GDM1 (cell line): ENCODE measurements at places on chromosomes 4 and X.
A peak's percentile ranks its signal among the peaks of the same experiment; 100 is the strongest.

GRCh38 chrX:12771445-12772069 is 19.7 kb upstream of the PRPS2 start:
- peak; percentile 63 for DNase-seq

DNA sequence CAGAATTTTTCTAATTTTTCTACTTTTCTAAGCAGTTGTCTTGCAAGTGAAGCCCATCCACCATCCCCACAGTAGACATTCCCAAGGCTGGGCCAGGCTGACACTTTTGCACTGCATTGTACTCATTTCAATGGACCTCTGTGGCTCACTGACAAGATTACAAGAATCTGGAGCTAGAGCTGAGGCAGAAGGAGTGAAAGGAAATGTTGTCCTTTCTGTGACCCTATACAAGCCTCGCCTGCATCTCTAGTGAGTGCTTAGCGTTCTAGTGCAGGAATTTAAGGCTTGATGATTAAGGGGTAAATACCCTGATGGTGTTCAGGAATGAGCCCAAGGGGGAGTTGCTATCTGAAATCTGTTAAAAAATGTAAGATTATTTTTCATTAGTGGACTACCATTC is 6.3 kb downstream of the MAGED1 start:
- DNase-seq: no peak

DNA sequence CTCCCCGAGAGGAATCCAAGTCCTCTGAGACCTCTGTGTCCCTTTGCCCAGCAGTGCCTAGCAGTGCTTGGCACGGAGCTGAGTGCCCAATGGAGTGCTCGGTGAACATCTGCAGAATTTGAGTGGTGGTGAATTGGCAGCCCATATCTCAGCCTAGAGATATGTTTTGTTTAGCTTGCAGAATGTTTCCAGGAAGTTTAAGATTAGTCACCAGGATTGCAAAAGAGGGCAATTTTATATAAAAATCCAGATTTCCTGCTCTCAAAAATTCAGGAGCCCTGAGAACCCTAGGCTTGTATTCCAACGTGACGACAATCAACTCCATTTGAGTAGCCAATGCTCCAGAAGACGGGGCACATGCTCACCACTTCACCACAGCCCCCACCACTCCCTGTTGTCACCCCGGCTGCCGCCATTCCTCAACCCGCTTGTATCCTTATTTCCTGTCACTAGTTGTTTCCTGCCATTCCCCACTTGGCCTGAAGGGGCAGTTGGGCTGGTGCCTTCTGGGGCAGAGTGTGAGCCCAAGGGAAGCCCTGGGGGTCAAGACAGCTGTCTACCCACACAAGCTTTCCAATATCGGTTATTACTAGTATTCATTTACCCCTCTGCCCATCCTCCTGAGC is 116.9 kb downstream of the EFNB1 start:
- DNase-seq: no peak

GRCh38 chrX:71181558-71181909 is 36.9 kb downstream of the NLGN3 start:
- DNase-seq: peak; percentile 47

GRCh38 chr4:51963841-51964517 is 56.2 kb downstream of the LRRC66 start:
- DNase-seq: no peak

- no peak for DNase-seq
These were observed 57.2 kb downstream of the TRAPPC11 start for GRCh38 chr4:183716302-183716701.

GRCh38 chr4:143215873-143216272 is 31.2 kb downstream of the USP38 start:
- DNase-seq: no peak

DNA sequence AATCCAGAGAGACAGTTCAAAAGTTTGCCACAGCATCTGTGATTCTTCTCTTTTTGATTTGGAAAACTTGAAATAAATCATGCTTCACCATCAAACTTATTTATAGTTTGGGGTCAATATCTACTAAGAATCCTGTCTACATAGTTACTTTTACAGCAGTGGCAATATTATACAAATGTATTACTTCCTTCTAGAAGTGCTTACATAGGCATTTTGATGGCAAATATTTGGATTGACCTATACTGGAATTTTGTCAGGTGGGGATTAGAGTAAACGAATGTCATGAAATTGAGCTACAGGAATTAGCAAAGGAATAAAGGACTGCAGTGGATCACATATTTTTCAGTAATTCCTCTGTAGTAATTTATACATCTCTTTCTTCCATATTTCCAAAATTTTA is 1885.5 kb upstream of the ADGRL3 start:
- no peak for DNase-seq

- DNase-seq: no peak
These were observed 1074.0 kb upstream of the LCORL start for GRCh38 chr4:19095491-19096046.

DNA sequence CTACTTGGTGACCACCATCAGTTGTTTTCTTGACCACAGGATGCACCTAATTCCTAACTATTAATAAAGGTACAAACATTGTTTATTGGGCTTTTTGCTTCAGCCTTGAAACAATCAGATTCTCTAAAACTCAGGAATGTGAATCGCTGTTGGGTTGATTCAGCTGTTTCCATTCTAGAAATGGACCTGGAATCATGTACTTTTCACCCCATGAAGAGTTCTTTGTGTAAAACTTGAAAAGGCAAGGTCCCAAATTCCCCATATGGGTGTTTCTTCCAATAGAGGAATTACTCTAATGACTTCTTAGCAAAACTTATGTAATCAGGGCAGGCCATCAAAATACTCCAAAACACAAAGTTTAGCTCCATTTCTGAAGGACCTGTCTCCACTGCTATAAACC is 7.4 kb downstream of the AFAP1 start:
- no peak for DNase-seq

- DNase-seq: no peak
These were observed 776.4 kb downstream of the TECRL start for GRCh38 chr4:63632858-63633257.

DNA sequence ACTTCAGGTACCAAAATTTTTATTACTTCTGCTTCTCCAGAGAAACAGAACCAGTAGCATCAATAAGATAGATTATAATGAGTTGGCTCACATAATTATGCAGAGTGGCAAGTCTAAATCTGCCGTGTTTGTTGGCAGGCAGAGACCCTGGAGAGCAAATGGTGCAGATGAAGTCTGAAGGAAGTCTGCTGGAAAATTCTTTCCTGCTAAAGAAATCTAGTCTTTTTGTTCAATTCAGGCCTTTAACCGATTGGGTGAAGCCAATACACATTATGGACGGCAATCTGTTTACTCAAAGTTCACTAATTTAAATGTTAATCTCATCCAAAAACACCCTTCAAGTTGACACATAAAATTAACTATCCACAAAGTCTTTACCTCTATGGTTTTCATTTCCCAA is 156.0 kb downstream of the TBX22 start:
- no peak for DNase-seq

DNA sequence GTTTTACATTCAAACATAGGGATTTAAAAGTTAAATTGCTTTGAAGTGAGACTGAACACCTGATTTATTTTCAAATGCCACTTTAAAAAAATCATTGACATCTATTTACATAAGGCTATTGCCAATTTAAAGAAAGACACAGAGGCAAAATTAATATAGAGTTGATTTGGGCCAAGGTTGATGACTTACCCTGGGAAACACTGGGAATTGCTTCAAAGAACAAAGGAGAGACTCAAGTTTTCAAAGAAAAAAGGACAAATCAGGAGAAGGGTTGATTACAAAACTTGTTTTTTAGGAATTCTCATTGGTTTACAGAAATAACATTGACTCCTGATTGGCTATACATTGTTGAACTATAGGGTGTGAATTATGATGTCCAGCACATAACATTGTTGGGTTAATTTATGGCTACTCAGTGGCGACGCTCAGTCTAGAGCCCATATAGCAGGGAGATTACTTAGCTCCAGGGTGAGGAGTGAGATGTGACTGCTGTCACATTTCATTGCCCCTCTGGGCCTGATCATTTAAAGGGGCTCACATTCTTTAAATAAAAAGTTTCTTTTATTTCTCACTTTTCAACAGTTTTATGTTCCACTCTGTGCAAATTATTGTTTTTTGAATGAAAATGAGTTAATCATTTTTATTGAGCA is 184.6 kb downstream of the SPATA18 start:
- no peak for DNase-seq

GRCh38 chr4:89077761-89078160 is 20.8 kb upstream of the FAM13A start:
- no peak for DNase-seq

DNA sequence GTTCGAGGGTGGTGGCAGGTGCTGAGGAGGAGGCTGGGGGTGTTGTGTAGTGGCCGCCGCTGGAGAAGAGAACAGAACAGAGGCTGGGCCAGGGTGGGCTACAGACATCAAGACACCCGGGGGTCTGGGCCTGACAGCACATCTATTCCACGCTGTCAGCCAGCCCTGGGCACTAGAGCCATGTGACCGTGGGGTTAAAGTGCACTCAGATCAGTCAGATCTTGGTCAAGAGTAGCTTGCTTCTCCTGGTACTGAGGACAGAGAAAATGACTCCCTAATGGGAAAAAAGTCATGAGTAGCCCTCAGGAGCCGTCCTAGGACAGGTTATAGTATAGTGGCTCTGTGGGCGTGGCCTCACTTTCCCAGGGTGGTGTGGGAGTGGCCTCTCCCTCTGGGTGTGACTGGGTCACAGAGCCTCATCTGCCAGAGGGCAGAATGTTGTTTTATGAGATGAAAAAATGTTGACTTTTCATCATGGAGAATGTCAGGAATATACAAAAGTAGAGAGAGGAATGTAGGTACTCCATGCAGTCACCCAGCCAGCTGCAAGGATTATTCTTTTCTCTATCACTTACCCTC is 19.4 kb downstream of the TRMT44 start:
- no peak for DNase-seq

DNA sequence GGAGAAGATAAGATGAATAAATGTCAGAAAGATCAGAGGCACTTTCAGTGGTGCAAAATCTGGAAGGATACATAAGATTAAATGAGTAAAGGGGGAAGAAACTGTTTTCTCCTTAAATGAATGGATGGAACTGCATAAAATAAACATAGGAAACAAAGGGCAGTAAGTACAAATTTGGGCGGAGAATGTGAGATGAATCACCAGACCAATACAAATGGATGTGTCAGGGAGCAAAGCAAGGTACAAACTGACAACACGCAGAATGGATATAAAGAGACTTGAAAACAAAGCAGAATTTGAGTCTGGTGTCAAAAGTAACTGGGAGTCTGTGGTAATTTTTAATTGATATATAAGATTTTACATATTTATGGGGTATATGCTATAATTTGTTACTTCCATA is 175.3 kb upstream of the PCDH18 start:
- DNase-seq: no peak

DNA sequence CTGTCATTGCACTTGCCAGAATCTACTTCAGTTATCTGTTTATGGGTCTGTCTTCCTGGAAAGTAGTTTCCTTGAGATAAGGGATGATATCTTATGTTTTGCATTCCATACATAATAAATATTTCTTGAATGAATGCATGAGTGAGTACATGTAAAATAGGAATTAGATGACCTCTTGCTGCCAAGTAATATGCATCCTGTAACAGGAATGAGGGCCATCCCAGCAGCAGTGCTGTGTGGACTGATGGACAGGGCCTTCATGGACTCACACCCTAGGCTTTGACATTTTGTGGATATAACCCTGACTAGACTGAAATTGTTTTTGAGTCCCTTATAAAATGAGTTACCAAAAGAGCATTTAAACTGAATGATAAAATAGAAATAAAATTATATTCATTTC is 77.2 kb upstream of the NEIL3 start:
- no peak for DNase-seq

DNA sequence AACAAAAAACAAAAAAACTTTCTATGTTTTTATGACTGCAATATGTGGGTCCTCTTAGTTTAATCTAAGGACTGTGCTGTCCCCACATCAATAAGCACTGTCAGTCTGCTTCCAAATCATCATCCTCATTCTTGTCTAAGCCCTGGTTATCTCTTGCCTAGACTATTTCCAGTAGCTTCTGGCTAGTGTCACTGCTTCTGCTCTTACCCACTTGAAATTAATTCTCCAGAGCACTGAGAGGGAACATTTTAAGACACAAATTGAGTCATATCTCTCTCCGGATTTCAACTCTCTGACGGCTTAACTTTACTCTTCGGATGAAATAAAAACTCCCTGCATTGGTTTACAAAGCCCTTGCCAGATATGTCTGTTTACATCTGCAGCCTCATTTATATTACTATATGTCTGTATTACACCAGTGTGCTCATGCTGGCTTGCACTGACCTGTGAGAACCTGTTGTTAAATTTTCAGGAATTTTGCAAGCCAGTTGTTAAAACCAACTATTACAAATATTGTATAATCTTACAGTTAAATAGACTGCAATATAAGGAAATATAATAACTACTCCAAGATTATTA is 345.9 kb downstream of the ADGRL3 start:
- no peak for DNase-seq
